ENCODE measurements at places on chromosomes 13 and 19.

DNA sequence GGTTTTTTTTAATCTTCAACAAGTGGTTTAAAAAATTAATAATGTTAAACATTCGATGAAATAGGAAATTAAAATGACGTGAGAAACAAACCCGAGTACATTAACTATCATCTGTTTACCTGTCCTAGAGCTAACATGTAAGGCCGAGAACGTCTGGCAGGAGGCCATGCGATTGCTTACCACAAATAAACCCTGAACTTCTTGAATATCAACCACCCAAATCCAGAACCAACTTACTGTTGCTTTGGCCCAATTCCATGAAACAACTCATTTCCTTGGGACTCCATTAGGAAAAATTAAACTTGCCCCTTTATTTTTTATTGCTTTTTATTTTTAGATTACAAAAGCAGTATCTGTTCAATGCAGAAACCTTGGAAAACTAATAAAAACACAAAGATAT, 228.9 kb upstream of the IRS2 start:
- DNase-seq = no peak

DNA sequence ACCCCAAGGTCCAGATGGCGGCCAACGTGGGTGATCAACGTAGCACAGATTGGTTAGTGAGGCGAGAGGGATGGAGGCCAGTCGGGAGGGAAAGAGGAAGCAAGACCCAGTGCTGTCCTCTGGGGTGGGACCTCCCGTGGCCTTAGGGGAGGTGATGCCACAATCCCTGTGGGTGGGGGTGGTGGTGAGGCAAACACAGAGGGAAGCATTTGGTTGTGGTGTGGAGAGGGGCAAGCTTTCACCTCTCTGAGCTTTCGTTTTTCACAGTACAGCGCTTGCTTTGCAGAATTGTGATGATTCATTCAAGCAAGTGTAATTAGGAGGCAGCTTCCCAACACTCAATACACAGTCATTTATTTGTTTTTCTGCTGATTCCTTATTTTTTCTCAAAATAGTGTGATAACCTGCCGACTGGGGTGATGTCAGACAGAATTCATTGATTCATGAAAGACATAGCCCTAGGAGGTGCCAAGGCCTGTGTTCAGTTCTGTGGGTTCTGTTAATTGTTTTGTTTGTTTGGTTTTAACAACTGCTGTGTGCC, 2.4 kb downstream of the LENG8 start:
- DNase-seq = no peak

DNA sequence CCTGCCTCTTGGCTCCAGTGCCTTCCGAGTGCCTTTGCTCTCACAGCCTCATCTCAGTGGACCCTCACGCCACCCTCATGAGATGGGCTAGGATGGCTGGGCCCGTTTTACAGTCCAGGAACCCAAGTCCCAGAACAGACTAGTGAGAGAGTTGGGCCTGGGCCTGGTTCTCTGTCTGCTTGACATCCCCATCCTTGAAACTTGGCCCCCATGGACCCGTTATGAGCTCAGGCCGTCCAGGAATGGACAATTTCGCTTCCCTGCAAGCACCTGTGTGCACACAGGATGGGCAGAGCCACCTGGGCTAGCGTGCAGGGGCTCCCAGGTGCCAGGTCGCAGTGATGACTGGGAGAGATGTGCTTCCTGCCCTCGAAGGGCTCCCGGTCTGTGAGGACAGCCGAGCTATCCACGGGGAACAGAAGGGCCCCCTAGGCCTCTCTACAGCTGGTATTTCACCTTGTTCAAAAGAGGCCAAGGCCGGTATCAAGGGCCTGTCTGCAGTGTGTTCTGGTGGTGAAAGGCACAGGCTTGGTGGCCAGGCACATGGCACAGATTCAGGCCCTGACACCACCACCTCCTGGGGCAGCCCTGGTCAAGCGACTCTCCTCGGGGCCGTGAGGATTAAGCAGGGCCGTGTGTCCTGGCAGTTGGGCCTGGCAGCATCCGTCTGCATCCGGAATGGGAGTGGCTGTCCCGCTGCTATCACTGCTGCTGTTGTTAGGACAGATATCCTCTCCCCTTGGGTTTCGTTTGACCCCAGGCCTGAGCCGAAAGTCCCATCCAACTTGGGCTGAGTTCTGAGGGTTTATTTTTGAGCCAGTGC, 38.9 kb downstream of the CAPN12 start:
- DNase-seq = no peak

DNA sequence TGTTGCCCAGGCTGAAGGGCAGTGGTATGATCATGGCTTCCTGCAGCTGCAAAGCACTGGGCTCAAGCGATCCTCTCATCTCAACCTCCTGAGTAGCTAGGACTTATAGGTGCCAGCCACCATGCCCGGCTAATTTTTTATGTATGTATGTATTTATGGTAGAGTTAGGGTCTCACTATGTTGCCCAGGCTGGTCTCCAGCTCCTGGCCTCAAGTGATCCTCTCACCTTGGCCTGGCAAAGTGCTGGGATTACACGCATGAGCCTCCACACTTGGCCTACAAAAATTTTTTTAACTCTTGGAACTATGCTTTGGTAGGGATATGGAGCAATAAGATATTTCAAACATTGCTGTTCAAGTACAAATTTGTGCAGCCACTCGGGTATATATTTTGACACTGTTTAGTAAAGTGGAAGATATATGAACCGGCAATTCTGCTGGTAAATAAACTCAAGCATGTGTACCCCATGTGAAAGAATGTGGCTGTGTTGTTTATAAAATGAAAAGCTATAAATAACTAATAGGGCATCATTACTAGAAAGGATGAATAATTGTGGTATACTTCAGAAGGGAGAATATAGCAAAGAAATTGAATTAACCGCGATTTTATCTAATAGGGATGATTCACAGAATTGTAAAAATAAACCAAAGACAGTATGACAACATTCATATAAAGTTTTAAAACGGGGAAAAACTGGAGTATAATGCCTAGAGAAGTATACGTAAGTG, 1.1 kb downstream of the ZNF566 start:
- no peak for DNase-seq

DNA sequence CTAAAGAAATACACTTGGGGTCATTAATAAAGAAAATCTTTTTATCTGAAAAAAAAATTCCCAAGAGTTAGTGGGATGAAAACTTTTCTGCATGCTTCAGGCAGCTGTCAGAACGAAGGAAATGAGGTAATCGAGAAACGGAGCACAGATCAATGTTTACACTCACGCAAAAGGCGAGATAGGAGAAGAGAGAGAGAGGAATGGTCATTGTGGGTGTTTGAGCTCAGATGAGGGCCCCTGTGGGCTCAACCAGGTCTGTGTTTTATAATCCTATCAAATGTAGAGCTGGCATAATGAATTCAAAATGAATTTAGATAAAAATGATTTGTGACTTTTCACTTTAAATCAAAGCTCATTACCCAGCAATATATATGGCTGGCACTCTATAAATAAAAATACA, 6.3 kb upstream of the RXFP2 start:
- DNase-seq = peak; percentile 44

DNA sequence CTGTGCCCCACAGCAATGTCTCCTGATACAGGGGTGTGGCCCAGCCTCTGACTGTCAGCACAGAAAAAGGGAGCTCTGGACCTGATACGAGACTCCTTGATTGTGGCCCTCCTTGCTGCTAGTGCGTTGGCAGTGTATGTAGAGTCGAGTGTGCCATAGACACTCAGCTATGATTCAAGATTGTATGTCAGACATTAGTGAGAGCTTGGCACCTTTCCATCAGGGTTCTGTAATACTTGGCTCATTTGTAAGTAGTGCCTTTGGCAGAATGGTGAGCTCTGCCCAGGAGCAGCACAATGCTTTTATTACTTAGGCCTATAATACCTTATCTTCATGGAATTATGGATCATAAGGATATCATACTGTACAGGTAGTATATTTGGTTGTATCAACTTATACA, 83.4 kb downstream of the ATP8A2 start:
- DNase-seq = no peak

DNA sequence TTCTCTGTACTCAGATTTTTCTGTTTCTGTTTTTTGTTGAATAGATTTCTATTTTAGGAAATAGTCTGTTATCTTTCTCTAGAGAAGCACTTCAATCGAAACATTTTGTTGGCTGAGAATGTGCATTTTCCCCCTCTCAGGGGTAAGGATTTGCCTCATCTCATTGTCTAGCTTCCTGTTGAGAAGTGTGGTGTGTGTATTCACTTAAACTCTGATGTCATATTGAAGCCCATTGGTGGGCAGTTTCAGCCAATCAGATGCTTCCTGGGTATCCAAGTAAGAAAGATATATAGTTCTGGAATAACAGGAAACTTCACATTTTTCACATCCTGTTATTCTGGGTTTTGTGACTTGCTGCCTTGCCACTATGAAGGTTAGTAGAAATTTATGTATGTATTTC, 87.6 kb downstream of the ARHGEF7 start:
- DNase-seq = peak; percentile 69

GRCh38 chr19:41925208-41926003, 2.8 kb downstream of the ERFL start:
- no peak for DNase-seq

DNA sequence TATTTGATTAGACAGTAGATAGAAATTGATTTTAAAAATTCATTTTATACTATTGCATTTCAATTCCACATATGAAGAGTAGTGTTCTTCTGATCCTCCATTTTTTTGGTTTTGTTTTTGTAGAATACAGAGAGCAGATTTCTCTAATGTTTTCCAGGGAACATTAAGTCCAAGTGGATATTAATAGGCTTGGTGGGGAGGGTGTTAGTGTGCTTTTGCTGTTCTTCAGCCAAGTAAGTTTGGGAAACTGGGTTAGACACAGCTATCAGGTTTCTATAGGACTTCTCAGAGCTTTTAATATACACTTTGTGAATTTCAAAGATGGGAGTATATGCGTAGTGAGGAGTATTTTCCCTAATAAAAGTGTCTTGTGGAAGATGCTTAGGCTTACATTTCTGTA, 21.8 kb downstream of the NAA16 start:
- no peak for DNase-seq

GRCh38 chr19:38247734-38248268, 8.4 kb downstream of the PPP1R14A start:
- DNase-seq = no peak

DNA sequence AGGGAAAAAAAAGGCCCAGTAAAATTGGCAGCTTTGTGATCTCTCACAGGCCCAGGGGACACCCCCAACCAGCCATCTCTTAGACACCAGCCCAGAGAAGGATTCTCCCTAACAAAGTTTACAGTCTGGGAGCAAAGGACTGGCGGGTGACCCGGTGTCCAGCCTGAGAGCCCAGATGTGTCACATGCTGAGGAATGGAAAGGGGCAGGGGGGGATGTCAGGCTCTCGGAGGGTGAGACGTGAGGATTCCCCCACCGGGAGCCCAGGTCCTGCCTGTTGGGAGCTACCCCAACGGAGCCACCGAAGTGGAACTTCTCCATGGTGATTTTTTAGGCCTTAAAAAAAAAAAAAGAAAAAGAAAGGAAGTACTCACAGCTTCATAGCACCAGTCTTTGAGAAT, 4.8 kb upstream of the CTXN1 start:
- no peak for DNase-seq

DNA sequence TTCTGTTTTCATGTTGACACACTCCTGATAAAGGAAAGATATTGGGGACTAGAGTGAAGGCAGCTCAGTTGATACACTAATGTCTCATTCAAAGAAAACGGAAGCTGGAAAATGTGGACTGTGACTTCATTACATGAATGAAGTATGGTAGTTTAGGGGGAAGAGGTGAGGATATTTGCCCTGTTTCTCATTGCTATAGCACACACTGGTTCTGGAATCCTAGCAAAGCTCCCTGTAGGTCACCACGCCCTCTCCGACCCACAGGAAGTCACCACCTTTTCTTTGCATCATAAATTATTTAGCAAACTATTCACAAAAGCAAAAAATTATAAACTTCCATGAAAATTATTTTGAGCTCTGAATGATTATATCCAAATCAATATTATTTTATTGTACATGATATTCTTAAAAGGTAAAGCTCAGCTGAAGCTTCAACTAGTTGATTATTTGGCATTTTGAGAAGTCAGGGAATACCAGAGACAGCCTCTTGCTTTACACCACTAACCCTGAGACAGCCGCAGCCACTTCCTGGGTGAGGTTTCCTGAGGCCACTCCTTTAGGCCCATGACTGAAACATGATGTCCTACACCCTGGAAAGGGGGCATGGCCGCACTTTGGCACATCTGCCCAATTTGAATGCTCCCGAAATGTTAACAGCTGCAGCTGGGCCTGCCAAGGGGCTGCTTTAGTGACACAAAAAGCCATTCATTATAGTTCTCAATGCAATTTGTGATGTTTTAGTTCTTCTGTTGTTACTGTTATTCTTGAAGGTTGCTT, 50.0 kb upstream of the WDFY2 start:
- DNase-seq = no peak

- no peak for DNase-seq
Observed at GRCh38 chr13:113621046-113621445, 36.5 kb downstream of the TFDP1 start.

DNA sequence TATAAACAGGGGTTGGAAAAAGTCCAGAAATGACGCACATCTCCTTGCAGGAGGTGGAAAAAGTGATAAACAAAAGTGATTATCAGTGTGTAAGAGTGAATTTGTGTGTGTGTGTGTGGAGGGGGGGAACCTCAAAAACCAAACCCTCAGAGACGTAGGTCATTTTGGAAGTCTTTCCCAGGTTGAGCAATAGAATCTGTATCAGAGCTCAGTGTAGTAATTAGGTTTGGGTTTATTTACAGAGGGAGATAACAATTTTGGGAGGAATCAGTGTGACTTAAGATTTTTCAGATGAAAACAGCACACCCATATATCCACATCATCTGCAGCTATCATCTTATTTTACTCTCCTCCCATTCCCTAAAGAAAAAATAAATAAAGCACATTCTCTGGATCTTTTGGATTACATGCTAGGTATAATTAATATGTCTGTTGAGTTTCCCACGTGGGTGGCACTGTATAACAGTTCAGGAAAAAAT, 406.4 kb downstream of the FGF9 start:
- DNase-seq = no peak

GRCh38 chr13:63979951-63980350, 2564.3 kb upstream of the PCDH20 start:
- DNase-seq = no peak

DNA sequence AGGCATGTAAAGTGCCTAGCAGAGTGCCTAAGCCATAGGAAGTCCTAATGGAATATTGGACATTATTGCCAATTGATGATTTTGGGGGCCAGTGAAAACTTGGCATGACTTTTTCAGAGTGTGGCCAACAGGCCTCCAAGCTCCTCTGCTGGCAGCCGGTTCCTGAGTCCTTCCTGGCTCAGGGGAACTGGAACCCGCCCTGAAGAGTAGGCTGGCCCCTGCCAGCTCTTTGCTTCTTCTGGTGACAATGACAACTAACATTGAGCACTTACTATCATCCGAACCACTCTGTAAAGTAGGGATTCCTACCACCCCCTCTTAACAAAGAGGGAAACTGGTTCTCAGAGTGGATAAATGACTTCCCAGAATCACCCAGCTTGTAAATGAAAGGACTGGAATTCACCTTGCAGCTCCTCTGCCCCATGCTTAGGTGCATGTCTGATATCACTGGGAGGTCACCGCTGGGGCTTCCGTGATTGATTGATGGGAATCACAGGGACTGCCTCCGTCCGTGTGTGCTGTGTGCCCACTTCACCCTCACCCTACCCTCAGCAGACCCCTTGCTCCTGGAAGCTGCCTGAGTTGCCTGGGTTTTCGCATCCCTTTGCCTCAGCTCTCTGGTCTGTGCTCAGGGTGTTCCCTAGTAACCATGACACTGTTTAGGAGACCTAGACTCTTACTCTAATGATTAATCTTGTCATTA, 50.6 kb downstream of the TNFRSF19 start:
- DNase-seq = no peak

GRCh38 chr19:33701565-33701964, 79.8 kb downstream of the CHST8 start:
- DNase-seq = peak; percentile 20

- DNase-seq = peak; percentile 80
Observed at GRCh38 chr19:43438291-43439031, 23.8 kb downstream of the TEX101 start.

- no peak for DNase-seq
Observed at GRCh38 chr19:11247391-11247790, 8.0 kb downstream of the ANGPTL8 start.
